Ureter (tissue), 1 donor: ENCODE measurements at places on chromosomes 16 and 17. TPM values are rescaled to one million over a fixed set of nuclear protein-coding genes. Genes with fewer than 3 reads are reported as not detected.

LRRC37B gene
- 21.7 TPM for total RNA-seq

CASKIN1 gene
- total RNA-seq = 0.05 TPM

CCL4 gene
- total RNA-seq = 6.1 TPM

TOM1L1 gene
- 55.7 TPM for total RNA-seq

KRTAP4-4 gene
- not detected for total RNA-seq
